ENCODE measurements at places on chromosomes 6 and 20.

DNA sequence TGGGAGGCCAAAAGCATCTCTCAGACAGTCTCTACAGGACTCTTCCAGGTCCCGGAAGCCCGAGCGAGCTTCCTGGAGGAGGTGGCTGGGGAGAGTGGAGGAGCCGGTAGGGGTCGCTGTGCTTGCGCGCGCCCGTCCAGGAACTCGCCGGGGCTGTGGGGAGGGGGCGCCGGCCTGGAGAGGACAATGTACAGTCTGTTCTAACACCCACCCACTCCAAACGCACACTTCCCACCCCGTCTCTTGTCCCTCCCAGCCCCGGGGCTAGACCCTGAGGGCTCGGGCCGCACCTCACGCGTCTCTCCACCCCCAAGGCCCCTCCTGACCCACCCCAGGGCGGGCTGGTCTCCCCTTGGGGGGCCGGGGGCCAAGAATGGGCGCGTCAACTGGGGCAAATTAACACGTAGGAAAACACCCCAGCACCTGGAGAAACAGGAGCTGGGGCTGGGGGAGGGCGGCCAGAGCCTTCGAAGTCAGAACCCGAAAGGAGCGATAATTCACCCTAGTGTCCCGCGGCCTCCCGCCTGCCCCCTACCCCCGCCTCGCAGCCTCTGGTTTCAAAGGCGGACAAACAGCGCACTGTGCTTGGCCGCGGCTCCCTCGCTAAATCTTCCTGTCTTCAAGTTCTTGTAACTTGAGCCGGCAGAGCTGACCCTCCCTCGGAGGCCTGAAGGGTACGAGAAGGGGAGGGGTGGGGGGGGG lies 103.2 kb upstream of the FOXP4 start:
- peak; percentile 69 for DNase-seq

- DNase-seq: no peak
Measured at GRCh38 chr6:36035225-36035624, 7.6 kb downstream of the MAPK14 start.

DNA sequence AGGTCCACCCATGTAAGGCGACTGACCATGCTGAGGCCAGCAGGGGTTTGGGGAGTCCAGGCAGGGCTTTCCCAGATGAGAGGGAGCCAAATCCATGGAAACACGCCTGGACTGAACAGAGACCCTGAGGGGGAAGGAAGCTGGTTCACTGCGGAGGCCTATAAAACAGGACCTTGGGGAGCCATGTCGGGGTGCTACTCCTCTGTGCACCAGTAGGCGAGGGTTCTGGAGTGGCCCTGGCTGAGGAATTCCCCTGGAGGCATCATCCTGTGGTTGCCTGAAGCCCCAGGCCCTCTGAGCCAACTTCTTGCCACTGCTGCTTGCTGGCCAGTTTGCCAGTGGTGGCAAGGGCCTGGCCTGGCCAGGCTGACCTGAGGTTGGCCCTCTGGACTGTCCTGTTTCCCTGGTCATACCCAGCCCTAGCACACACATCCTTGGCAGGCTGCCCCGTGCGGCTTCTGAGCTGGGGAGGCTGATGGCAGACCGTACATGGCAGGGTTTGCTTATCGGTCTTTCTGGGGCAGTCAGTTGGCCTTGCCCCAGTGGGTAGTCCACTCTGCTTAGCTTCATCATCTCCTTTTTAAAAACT lies 2.2 kb upstream of the LRRN4 start:
- DNase-seq: no peak

DNA sequence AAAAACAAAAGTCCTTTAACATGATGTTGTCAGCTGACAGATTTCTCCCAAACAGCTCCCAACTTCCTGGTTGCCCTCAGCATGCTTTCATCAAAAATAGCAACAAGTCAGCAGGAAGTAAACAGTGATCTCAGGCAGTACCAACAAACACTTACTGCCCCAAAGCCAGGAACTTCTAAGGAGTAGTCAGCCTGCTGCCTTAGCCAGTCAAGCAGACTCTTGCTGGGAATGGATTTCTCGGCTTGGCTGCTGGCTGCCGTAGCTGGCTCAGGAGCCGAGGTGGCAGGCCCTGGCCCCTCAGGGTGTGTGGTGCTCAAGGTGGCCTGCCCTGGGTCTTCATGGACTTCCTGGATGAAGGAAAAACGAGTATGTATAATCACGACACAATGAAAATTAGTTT lies 46.6 kb upstream of the EMILIN3 start:
- no peak for DNase-seq

DNA sequence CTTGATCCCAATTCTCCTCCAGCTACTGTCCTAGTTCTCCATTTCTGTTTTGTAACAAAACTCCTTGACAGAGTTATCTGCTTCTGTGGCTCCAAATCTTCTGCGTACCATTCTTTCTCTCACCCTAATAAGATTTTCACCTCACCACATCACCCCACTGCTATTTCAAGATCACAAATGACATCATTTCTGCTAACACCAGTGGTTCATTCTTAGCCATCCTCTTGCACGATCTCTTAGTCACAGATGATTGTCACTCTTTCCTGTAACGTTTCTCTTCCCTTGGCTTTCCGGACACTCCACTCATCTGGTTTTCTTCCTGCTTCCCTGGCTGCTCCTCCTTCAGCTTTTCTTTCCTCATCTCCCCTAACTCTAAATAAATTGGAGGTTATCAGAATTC lies 56.8 kb upstream of the FABP7 start:
- DNase-seq: no peak

DNA sequence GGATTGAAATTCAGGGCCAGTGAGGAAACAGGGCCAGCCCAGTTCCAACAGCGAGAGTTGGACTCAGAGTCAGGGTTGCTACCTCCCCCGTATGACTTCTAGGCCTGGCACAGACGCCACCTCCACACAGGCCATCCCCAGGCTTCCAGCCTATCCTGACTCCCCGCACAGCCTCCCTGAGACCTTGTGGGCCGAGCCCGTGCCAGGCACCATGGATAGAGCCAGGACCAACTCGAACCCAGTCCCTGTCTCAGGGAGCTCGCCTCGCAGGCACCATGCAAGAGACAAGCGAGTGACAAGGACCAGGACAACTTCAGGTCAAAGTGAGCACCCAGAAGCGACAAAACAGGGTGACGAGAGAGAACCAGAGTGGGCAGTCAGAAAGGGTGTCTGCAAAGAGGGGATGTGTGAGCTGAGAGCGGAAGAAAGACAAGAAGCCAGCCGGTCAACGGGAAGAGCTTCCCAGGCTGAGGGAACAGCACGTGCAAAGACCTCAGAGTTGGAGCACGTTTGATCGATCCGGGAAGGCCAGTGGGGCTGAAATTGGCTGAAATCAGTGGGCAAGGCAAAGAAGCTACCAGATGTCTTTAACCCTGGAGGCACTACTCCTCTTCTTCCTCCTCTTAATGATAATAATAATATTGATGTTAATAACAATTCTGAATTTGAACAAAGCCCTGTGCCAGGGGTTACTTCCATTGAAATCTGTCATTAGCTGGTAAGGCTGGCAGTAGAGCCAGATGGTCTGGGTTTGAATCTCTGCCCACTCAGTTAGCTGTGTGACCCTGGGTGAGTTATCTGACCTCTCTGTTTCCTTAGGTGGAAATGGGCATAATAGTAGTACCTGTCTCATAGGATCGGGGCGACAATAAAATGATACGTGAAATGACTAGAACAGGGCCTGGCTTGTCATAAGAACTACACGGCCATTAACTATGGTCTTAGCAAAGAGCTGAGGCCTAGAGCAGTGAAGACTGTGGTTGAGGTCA lies 45.0 kb downstream of the KIAA1755 start:
- DNase-seq: no peak

- DNase-seq: no peak
Measured at GRCh38 chr6:85747093-85747492, 104.4 kb upstream of the SYNCRIP start.

- no peak for DNase-seq
Measured at GRCh38 chr6:67870321-67870720, 764.8 kb upstream of the ADGRB3 start.

DNA sequence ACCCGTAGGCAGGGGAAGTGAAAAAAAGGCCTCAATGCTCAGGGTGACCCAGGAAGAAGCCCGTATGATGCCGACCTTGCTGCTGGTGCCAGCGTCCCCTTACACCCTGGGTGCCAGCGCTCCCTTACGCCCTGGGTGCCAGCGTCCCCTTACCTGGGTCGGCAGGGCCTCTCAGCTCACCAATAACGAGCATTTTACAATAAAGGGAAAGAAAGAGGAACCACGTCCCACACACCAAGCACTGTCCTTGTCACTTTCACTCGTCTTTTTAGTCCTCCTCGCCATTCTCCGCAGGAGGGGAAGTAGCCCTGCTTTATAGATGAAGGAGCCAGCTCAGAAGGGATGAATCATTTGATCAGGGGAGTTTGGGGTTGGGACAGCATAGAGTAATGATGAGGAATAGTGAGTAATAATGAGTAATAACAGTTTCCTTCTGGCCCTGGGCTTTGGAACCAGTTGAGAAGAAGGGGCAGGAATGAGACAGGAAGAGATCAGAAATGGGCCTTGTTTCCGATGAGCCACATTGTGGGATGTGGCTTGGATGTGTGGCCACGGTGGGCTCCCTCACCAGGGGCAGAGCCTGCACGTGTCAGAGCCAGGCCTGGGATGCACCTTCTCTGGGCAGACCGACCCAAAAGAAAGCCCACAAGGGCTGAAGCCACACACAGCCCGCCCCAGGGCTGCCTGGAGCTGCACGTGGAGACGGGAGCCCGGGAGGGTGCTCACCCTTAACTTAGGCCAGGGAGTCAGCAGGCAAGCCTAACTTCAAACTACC lies 75.7 kb downstream of the SYNJ2 start:
- no peak for DNase-seq

GRCh38 chr6:110158479-110158878 lies 21.0 kb downstream of the WASF1 start:
- DNase-seq: no peak

DNA sequence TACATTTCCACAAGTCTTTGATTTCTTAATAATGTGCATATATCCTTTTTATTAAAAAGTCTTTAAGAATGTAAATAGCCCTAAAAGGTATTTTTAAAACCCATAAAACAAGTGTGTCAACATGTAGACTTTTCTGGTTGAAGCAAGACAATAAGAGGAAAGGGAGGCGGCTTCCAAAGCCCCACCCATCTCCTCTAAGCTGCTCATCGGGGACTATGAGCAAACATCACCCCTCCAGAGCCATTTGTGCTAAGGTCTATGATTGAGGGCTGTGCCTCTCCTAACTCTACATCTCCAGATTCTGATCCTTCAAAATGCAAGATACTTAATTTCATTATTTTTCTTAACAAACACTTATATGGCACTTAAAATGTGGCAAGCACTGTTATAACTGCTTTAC lies 2.5 kb upstream of the NAA20 start:
- peak; percentile 46 for DNase-seq

DNA sequence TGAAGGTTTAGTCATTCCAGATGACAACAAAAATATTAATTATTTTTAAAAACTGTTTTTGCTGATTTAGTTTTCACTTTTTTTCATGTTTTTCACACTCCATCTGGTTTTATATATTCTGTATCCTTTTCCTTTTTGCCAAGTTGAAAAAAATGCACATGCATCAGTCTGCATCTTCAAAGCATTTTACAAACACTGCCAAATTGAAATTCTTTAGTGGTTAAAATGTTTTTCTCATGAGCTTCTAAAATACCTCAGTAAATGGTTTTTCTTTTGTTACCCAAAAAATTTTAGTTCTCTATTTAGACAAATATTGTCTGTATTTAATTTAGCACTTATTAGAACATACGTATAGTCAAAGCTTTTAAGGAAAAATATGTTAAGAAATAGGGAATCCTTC lies 386.9 kb upstream of the HSF2 start:
- DNase-seq: no peak

GRCh38 chr6:118579786-118580185 lies 31.7 kb downstream of the PLN start:
- no peak for DNase-seq

GRCh38 chr6:135115834-135116233 lies 61.2 kb upstream of the HBS1L start:
- DNase-seq: no peak

- DNase-seq: no peak
Measured at GRCh38 chr20:57627339-57627738, 7.1 kb upstream of the ZBP1 start.

DNA sequence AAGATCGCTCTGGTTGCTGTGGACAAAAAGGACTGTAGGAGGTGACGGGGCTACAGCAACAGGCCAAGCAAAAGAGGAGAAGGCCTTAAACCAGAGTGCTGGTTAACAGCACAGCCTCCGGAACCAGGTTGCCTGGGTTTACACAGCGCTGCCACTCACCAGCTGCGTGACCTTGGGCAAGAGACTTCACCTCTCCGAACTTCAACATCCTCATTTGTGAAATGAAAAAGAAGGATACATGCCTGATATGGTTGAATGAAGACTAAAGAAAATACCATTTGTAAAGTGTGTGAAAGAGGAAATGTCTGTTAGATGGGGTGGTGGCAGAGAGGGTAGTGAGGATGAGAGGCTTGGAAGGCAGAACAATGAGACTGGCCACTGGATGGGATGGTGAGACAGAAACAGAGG lies 44.9 kb downstream of the PREX1 start:
- DNase-seq: no peak

DNA sequence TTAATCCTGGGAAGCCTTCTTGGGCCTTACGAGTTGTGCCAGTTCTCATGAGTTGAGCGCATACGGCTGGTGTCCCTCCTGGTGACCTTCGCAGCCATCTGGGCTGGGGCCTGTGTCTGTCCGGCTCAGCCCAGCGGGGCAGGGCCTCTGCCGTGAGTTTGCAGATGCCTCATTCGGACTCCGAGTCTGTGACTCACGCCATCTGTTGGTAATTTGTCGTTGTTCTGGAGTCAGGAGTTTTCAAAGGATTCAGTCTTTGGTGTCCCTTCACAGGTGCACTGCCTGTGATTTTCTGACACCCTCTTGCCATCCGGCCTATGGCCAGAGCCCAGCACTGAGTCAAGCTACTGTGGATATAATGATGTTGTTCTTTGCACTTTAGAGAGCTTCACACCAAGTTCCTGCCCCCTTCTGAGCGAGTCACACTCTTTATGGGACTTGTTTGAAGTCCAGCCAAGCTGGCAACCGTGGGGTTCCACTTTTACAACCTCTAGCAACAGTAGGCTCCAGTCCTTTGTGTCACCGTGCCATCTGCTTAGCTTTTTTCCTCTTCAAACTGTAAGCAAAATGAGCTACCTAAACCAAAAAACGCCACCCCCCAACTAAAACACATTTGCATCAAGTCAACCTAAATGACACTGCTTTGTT lies 175.6 kb downstream of the AIG1 start:
- DNase-seq: no peak

All from HuH-7 (cell line).